NCI-H2081 (cell line): ENCODE measurements at places on chromosomes 11 and 22.

- peak; percentile 70 for DNase-seq
Observed at GRCh38 chr11:102476812-102477211, 24.2 kb upstream of the TMEM123 start.

GRCh38 chr11:14751975-14752407, 108.4 kb downstream of the PDE3B start:
- DNase-seq: no peak

DNA sequence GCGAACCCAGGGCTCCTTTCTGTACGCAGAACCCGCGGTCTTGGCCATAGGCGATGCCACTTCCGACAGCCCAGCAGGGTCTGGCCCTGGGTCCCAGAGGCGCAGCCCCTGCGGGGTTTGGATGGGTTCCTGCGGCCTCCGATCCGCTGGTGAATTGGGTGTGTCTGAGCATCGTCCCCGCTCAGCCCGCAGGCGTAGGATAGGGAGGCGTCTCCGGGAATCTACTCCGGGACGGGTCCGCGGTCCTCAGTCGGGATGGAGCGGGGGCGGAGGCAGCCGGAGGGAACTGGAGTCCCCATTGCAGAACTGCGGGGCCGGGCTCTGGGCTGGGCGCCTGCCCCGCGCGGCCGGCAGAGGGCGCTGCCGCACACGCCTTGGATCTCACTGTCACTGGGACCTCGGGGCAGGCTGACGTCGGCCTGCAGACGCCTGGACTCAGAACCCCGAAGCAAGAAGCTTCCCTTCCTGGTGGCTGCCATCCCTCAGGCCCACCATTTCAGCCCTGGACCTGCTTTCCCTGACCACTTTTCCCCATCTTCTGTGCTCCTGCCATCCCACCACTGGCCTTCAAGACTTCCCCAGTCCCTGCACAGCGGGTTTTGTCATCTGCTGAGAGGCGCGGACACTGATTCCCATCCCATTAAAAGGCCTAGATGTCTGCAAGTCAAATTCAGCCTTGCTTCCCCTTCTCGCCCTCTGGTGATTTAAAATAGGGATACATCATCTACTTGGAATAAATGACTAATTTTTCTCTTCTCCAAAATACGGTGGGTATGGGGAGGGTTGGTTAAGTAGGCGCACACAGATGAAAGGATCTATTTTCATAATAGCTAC, 38.3 kb upstream of the CREB3L1 start:
- peak; percentile 80 for DNase-seq

- DNase-seq: no peak
Observed at GRCh38 chr11:35786188-35786587, 123.6 kb downstream of the TRIM44 start.

- peak; percentile 71 for DNase-seq
Observed at GRCh38 chr11:117610901-117611300, 186.1 kb downstream of the DSCAML1 start.

DNA sequence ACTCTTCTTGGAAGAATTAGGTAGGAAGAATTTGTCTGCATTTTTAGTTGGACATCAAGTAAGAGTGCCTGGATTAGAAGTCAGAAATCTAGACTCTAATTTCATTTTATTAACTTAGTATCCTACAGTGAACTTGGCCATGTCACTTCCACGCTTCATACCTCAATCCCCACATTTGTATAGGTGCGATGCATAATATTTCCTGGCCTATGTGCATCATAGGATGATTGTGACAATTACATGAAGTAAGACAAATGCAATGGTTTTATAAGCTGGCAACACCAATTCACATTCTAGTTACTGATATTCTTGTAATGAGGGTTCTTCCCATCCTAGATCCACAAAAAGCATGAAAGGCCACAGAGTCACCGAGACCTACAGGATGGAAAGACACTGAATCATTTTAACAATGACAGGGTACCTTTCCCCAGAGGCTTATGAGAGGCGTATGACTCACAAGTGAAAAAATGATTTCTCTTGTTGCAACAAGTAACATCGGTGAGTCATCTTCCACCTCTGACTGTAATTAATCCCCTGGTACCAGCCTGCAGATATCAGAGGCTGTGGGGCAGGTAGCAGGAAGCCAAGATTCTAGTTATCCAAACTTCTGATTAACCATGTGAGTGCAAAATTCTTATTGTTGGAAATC, 56.0 kb upstream of the OR5AK2 start:
- no peak for DNase-seq

DNA sequence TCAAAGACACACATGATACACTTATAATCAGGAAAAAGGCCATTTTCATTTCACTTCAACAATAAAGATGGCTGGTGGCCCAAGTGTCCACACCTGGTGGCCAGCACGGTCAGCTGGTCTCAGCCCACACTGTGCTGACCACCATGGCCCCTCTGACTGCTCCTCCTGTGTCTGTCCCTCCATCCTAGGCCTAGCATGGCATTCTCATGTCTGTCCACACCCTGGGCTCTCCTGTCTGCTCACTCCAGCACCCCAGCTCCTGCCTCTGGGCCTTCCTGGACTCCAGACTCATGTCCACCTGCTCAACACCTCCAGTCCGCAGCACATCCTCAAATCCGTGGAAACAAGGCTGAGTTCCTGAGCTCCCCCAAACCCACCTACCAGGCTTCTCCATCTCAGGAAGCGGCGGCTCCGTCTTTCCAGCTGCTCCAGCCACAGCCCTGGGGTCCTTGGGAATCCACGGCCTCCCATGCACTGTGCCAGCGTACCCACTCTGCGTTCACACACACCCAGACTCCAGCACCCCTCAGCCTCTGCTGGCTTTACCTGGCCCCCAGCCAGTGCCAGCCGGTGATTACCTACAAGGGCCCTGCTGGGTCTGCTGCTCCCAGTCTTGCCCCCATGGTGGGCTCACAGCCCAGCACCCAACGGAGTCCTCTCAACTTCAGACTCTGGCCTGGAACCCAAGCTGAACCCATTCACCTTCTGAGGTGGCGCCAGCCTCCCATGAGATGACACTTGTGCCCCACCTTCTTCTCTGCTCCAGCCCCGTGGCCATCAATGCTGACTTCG, 13.9 kb downstream of the SIRT3 start:
- DNase-seq: no peak

DNA sequence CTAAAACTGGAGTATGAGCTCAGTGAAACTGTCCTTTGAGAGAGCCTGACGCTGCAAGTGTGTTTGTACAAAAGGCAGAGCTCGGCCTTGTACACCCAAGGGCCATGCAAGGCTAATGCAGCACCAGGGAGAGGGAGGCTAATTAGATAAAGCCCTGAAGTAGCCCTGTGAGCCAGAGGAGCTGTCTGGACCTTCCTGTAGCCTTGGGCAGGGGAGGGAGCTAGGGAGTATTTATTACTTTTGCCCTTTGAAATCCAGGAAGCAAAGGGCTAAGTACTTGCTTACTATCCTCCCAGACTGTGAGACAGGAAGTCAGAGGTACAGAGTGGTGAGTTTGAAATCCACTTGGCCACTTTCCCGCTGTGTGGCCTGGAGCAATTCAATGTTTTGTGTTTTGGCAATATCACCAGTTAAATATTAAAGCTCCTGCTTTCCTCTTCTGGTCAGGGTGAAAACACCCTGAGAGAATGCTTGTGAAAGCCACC, 10.2 kb upstream of the LDHA start:
- DNase-seq: peak; percentile 17

GRCh38 chr11:17535488-17535887, 8.7 kb downstream of the USH1C start:
- no peak for DNase-seq

DNA sequence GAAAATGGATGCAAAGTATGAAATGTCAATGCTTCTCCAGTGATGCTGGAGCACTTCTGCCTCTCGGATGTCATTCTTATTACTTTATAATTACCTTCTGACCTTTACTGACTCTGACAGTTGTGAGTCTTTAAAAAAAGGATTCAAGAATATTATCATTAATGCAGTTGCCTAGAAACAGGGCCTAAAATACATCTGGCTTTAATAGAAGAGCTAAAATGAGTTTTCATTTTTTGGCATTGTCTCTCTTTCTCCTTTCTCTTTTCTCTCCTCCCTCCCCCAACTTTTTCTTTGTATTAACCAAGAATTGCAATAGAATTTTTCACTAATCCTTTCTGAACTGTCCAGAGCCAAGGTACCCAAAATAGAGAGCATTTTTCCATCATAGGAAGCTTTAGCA, 45.9 kb downstream of the FDX1 start:
- DNase-seq: no peak

DNA sequence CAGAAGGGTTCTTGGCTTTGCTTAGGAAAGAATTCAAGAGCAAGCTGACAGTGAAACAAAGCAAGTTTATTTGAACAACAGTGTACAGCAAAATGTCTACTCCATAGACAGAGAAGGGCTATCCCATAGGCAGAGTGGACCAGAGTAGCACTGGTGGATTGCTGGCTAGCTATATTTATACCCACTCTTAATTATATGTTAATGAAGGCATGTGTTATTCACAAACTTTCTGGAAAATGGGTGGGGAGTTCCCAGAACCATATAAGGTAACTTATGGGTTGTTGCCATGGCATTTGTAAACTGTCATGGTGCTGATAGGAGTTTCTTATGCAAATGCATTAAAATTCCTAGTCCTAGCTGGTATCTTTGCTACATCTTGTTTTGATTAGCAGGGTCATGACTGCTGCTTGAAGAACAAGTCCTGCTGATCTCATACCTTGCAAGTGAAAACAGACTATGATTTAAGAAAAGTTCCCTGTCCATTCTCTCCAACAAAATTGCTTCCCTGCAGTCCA, 330.5 kb downstream of the BUD13 start:
- no peak for DNase-seq

GRCh38 chr11:71474771-71475483, 21.9 kb downstream of the NADSYN1 start:
- DNase-seq: no peak

- DNase-seq: no peak
Observed at GRCh38 chr11:134100171-134100570, 31.3 kb downstream of the JAM3 start.

DNA sequence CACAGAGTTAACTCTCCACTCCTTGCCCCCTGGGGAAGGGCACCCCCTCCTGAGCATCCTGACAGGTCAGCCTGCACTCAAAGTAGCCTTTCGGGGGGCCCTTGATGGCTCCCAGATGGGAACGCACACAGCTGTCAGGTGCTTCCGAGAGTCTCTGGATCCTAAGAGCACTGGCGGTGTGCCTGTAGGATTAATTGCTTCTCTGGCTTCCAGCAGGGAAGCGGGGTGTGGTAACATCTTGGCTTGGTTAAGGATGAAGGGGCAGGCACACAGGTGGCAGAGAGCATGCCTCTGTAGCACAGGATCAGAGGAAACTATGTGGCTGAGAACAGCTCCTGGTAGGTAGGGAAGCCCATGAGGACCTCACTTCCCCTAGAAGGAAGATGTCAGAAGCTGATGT, 199.8 kb downstream of the MIAT start:
- DNase-seq: no peak

GRCh38 chr11:27696115-27696514, 4.1 kb downstream of the BDNF start:
- DNase-seq: no peak

DNA sequence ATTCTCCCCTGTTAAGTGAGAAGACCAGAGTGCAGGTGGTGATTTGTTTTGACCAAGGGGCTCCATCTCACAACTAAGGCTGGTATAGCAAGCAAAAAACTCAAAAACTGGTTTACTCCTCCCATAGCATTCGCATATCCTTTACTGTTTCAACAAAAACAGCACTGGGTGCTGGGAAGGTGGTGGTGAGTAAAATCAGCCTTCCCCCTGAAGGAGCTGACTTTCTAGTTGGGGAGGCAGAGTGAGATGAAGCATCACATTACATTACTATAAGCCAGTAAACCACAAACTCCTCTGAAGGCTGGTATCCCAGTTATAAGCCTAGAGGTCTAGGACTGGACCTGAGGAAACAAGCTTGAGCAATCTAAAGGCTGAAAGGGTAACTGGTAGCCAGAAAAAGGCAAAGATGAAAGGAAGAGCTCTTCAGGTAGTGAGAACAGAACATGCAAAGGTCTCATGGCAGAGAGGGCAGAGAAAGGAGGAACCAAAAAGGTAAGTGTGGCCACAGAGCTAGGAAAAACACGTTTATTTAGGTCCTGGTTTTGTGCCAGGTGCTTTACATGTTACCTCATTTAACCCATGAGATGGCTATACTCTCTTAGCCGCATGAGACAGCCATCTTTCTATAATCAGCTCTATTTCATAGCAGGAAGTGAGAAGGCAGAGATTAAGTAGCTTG, 22.3 kb downstream of the TMEM123 start:
- DNase-seq: no peak

GRCh38 chr11:119691701-119692539, 37.1 kb downstream of the NECTIN1 start:
- no peak for DNase-seq

DNA sequence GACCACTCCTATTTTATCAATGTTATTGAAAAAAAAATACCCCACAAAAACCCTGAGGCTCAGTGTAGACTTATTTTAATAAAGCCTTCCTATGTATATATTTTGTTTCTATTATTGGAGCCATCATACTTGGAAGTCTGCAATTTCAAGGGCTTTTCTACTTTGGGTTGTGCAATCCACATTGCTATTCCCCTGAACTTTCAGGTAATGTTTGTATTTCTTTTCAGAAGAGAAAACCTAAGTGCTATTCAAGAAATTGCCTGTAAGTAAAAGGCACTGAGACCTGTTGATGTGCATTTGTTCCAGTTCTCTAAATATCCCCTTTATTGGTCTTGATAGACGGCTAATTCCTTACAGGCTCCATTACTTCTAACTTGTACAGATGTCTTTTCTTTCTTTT, 280.7 kb upstream of the RAG2 start:
- no peak for DNase-seq

DNA sequence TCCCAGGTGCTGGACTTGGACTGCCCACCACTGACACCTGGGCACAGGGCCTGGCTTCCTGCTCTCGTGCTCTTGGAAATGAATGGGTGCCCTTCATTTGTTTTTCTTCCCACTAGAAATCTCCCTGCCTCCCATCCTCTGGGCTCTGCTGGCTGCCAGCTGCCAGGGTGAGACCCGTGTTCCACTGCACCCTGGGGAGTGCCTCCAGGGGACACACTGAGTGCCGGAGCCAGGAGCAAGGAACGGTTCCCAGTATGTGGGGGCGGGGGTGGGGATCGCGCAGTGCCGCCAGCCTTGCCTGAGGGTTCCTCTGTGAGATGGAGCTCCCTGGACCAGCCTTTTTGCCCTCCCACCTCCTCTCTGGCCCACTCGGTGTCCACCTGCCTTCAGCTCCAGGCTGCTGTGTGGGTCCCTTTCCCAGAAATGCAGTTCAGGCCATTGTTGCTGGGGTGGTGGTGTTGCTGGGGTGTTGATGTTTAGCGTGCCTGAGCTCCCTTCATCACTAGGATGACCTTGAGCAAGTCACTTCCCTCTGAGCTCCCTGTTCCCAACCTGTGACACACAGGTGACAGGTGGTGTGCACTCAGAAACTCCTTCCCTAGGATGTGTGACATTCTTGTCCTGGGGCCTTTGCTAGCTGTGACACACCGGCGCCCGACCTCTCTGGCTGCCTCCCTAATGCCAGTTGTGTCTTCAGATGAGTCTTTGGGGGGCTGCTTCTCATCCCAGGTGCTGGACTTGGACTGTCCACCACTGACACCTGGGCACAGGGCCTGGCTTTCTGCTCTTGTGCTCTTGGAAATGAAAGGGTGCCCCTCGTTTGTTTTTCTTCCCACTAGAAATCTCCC, 72.1 kb downstream of the MED15 start:
- no peak for DNase-seq

GRCh38 chr11:84608837-84609196, 1018.3 kb downstream of the DLG2 start:
- no peak for DNase-seq
